COR-L47 (cell line): ENCODE measurements at places on chromosomes 4 and X.

DNA sequence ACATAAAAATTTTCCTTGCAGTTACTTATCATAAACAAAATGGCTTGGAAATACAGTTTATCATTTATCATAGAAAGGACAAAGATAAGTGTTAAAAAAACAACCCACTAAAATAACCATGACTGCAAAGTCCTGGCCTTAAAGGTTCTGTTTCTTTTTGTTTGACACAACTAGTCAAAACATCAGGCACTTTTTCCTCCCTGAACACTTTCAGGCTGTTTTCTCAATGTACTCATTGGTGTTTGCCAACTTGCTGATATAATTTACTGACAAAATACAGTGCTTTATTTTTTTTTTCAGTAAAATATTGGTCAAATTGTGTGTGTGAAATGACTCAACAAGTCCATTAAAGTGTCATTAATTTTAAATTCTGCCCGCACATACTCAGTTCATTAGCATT lies 156.6 kb downstream of the ADGRL3 start:
- no peak for DNase-seq

DNA sequence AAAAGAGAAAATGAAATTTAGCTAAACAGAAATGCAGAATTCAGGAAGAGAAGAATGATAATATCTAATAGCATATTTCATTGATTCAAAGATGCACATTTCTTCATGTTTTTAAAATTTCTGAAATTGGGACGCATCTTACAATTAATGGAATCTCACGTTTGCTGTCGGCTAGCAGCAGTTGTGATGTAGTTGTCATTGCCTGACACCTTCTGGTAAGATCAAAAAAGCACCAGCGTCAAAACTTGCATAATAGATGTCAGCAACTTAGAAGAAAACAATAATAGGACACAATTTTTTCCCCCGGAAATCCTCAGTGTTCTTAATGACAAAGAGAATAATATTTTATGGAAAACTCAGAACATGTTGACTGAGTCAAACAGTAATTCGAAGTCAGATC lies 29.8 kb upstream of the SLC7A3 start:
- no peak for DNase-seq

GRCh38 chr4:89563431-89563830 lies 255.8 kb upstream of the GPRIN3 start:
- no peak for DNase-seq

GRCh38 chr4:119832776-119833175 lies 204.2 kb upstream of the PDE5A start:
- no peak for DNase-seq

GRCh38 chr4:92814677-92815076 lies 510.9 kb downstream of the GRID2 start:
- no peak for DNase-seq

GRCh38 chr4:140944199-140944515 lies 188.0 kb upstream of the TBC1D9 start:
- no peak for DNase-seq

- no peak for DNase-seq
Observed at GRCh38 chrX:25003066-25003849, 12.5 kb downstream of the ARX start.

DNA sequence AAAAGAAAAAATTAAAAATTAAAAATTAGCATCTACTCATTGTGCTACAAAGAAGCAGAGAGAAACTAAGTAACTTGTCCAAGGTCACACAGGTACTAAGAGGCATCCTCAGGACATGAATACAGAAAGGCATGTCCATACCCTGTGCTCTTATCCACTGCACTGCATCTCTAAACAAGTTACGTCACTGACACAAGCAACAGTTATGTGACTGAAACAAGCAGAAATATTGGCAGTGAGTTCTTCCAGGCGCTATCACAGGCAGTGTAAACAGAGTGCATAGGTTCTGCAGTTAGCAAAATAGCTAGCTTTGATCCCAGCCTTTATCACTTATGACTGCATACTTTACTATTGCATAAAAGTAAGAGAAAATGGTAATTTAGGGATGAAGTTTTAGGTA lies 7.9 kb downstream of the VEGFC start:
- no peak for DNase-seq

- no peak for DNase-seq
Observed at GRCh38 chr4:12379191-12379590, 950.5 kb upstream of the HS3ST1 start.

DNA sequence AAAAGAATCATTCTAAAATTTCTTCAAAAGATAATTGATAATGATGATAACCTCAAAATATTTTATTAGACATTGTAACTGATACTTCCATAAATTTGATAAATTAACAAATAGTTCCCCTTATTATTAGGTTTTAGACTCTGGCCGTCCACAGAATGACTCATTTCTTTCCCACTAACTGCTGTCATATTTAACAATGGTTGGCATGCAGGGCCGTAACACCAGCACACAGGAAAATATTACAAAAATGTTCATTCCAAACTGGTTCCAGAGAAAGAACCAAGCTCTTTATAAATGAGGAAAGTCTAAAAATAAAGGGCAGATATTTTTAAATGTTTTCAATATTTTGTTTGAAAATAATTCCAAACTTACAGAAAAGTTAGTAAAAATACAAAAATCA lies 28.2 kb downstream of the WDFY3 start:
- DNase-seq, result no peak

- no peak for DNase-seq
Observed at GRCh38 chr4:143384381-143384994, 47.8 kb downstream of the GAB1 start.

DNA sequence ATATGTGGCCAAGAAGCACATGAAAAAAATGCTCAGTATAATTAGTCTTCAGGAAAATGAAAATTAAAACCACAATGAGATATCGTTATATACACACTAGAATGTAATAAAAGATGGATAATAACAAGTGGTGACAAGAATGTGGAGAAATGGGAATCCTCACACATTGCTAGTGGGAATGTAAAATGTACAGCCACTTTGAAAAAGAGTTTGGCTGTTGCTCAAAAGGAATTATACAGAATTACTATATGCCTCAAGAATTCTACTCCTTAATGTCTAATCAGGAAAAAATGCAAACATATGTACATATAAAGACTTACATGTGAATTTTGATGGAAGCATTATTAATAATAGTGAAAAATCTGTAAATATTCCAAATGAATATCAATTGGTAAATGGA lies 102.2 kb downstream of the SPCS3 start:
- DNase-seq, result no peak
